Stimulated activated CD4-positive, alpha-beta T cell treated with anti-CD3 and anti-CD28 coated beads, Interleukin-1b, Interleukin-23, amount 100 ng/mL, for 24 hours (primary cell): ENCODE measurements at places on chromosomes 11 and 22.
A peak's percentile ranks its signal among the peaks of the same experiment; 100 is the strongest.

DNA sequence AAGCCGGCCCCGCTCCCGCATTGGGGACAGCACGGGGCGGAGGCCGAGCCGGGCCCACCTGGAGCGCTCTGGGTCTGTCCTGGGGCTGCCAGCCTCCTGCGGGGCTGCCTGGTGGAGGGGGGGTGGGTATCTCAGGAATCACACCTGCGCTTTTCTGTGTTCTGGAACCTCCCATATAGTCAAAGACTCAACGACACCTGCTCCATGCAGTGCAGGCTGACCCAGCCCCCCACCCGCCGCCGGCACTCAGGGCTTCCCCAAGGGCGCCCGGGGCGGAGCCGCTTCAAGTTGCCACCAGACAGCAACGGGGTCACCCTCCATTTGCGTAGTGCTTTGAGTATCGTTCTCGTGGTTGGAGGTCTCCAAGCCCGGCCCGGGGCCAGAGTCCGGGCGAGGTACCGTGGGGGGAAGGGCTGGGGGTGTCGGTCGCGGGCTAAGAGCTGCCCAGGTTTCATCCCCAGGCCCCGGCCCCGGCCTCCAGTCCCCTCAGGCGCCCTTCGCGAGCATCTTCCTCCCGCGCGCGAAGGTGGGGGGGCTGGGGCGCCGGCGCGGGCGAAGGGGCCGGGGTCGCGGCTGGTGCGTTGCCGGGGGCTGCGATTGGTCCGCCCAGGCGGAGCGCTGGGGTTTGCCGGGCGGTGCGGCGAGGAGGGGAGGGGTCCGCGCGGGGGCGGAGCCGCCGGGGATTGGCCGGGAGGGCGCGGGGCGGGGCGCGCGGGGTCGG lies 6.6 kb downstream of the TSPAN4 start:
- peak; percentile 24 for DNase-seq

- DNase-seq, result no peak
Measured at GRCh38 chr11:119505861-119506260, 82.9 kb upstream of the THY1 start.

GRCh38 chr22:39731481-39731880 lies 160.9 kb downstream of the CACNA1I start:
- no peak for DNase-seq

- DNase-seq, result no peak
Measured at GRCh38 chr11:14881576-14882193, 10.3 kb downstream of the CYP2R1 start.

DNA sequence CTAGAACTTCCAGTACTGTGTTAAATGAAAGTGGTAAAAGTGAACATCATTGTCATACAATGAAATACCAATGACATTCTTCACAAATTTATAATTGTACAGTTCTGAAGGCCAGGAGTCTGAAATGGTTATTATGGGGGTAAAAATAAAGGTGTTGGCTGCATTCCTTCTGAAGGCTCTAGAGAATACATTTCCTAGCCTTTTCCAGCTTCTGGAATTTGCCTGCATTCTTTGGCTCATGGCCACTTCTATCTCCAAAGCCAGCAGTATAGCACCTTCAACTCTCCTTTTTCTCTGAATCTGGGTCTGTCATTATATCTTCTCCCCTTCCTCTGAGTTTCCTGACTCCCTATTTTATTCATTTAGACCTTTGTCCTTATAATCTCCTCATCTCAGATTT lies 1232.7 kb upstream of the TENM4 start:
- DNase-seq, result no peak

- DNase-seq, result peak; percentile 60
Measured at GRCh38 chr22:36286096-36286957, 33.4 kb downstream of the APOL1 start.

DNA sequence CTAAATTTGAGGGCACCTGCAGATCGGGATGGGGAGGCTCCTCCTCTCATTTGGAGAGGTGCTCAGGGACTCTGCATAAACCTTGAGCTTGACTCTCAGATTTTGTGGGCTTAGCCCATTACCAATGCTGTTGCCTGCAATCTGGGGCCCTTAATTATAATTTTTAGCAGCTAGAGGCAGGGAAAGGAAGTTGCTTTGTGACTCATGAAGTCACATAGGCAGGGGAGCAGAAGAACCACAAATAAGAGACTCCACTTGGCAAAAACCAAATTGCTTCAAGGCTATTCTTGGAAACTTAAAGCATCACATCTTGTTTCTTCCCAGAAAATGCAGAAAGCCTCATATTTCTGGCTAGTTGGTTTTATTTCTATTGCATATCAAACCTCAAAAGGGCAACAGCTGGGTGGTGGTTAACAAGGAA lies 46.9 kb downstream of the MICAL2 start:
- no peak for DNase-seq

GRCh38 chr11:6194065-6194581 lies 4.9 kb upstream of the OR52W1 start:
- no peak for DNase-seq

DNA sequence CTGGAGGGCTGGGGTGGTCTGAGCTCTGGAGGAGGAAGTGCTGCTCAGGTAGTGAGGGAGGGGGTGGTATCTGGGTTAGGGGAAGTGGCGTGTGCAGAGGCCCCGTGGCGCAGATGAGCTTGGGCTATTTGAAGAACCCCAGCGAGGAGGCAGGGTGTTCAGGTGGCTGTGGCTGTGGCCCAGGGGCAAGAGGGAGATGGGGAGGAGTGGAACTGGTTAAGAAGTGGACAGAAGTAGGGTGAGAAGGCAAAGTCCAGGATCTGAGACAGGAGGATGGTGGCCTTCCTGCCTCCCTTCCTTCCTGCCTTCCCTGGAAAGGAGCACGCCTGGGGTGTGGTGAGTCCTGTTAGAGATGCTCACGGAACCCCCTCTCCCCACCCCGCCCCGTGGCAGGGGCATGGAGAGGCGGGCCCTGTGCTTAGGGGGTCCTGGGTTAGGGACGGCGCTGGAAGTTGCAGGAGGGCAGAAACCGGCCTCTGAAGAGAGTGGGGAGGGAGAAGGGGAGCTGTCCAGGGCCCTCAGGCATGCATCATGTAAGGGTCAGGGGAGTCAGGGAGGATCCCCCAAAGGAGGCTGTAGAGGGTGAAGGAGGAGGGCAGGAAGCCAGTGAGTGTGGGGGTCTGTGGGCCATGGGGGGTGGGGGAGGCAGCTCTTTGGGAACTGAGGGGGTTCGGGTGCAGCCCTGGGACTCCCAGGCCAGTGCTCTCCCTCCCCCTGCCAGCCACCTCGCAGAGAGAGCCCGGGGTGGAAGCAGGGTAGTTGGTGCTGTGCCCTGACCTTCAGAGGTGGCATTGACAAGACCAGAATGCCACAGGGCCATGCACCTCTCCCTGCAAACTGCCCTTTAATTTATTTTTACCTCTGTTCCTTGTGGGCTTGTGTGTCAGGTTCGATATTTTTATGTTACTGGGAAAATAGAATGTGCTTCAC lies 63.7 kb upstream of the PARVG start:
- no peak for DNase-seq

GRCh38 chr11:94747146-94747545 lies 21.0 kb upstream of the AMOTL1 start:
- no peak for DNase-seq

DNA sequence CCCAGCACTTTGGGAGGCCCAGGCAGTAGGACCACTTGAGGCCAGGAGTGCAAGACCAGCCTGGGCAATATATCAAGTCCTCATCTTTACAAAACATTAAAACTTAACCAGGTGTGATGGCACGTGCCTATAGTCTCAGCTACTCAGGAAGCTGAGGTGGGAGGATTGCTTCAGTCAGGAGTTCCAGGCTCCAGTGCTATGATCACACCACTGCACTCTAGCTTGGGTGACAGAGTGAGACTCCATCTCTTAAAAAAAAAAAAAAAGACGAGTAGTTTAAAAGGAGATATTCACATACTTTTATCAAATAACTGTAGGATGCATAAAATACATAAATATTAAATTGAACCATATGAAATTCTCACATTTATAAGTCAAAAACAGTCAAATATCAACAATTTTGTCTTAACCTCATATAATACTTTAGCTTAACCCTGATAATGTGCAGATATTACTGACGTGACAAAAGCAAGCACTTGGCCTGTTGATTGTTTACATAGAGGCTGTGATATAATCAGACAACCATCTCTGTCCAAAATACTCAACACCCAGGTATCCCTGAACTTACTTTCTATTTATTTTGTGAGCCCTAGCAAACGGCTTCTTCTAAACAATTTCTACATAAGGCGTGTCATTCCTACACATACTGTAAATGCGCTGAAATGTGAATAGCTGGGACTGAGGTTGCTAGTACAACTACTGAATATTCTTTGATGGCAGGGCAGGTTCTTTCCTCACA lies 57.0 kb downstream of the PRCP start:
- DNase-seq, result no peak

DNA sequence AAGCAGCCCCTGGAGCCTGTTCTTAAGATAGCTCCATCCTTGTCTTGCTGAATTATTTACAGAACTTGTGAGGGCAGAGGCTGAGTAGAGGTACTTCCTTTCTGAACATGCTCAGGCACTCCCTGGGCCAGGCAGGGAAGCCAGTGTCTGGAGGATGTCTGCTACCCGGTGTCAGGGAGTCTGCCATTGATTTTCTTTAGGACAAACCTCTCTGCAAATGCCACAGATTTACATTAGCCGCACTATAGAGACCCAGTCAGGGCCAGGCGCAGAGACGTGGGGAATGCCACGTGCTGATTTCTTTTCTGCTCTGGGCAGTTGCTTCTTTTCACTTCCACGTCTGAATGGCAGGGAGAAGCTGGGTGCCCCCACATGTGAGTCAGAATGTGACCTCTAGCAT lies 585.5 kb downstream of the NTM start:
- DNase-seq, result no peak

DNA sequence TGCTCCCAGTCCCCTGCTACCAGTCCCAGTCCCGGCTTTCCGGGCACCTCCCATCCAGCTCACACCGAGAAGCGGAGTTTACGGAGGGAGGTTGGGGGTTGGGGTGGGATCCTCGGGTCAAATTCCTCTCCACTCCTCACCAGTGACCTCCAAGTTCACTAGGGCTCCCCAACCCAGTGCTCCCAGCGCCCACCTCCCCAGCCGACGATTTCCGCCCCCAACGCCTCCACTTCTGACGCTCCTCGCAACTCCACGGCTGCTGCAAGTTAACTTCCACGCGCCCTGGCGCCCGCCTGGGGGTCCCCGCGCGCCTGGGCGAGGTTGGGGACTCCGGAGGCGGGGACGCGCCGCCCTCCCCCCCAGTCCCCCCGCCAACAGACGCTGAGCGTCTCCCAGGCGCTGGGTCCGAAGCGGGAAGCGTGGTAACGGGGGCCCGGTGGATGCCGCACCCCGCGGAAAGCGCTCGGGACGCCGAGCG lies 526 bp downstream of the TPST2 start:
- no peak for DNase-seq

- DNase-seq, result no peak
Measured at GRCh38 chr11:61793083-61793828, 545 bp downstream of the FEN1 start.

DNA sequence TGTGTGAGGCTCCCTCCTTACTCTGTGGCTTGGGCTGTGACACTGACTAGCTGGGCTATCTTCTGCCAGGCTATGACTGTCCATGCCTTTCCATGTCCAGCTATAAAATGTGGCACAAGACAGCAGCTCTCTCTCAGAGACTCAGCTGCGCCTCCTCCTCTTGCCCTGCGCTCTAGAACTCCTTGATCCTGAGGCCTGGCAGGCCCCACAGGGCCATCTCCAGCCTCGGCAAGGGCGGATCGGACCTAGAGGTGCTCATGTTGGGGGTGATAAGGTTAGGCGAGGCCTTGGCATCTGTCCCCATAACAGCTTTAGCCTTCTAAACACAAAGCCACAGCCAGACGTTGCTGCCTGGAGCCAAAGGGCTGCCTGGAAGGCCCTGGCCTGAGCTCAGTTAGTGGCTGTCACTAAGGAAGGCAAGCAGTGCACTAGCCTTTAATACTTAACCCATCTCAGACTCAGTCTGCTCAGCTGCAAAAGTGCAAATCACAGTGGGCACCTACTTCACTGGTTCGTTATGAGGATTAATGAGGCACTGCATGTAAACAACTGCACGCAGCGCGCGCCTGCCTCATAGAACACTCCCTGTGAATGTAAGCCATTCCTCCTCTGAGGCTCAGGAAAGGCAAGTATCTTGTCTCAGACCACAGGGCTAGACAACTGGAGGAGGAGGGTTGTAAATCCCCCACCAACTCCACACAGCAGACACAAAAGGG lies 1.2 kb downstream of the GUCD1 start:
- no peak for DNase-seq
